ENCODE measurements at places on chromosomes 1 and 21. TPM values are rescaled to one million over a fixed set of nuclear protein-coding genes. Genes with fewer than 3 reads are reported as not detected.

Gene RNPEP
- 16.8 TPM for total RNA-seq

Gene C4BPA
- total RNA-seq: not detected

Gene SPRR1A
- not detected for total RNA-seq

Gene SYTL1
- 103 TPM for total RNA-seq

Gene OR2M3
- total RNA-seq: not detected

Gene KRTAP21-2
- total RNA-seq: not detected

Gene SLC37A1
- 25.9 TPM for total RNA-seq

Gene CLEC20A
- total RNA-seq: not detected

Gene MPC2
- 52.6 TPM for total RNA-seq

Gene GJC2
- 5.9 TPM for total RNA-seq

Gene PLA2G4A
- not detected for total RNA-seq

Gene MEGF6
- total RNA-seq: 33.9 TPM

Gene HSD3B1
- total RNA-seq: not detected

Gene SLC25A34
- total RNA-seq: 2.2 TPM

Gene VAMP3
- 76.2 TPM for total RNA-seq

Gene ATP1A4
- not detected for total RNA-seq

Gene PERM1
- total RNA-seq: not detected

Gene TIE1
- not detected for total RNA-seq

Gene GPR25
- total RNA-seq: 0.83 TPM

Gene RAB42
- not detected for total RNA-seq

Gene DNASE2B
- not detected for total RNA-seq

Gene KRTAP11-1
- not detected for total RNA-seq
